Activated CD4-positive, alpha-beta T cell treated with anti-CD3 and anti-CD28 coated beads, Interleukin-2, amount 10 ng/mL, durations not matched to agents 7 days and 5 days (primary cell): ENCODE measurements at places on chromosomes 7 and 10. TPM values are rescaled to one million over a fixed set of nuclear protein-coding genes. Genes with fewer than 3 reads are reported as not detected.

SLC39A12 gene
- total RNA-seq: not detected

- DNase-seq: no peak
Measured at GRCh38 chr10:70462349-70462984, 16.1 kb upstream of the PALD1 start.

CD36 gene
- not detected for total RNA-seq

FAM237B gene
- not detected for total RNA-seq

DNA sequence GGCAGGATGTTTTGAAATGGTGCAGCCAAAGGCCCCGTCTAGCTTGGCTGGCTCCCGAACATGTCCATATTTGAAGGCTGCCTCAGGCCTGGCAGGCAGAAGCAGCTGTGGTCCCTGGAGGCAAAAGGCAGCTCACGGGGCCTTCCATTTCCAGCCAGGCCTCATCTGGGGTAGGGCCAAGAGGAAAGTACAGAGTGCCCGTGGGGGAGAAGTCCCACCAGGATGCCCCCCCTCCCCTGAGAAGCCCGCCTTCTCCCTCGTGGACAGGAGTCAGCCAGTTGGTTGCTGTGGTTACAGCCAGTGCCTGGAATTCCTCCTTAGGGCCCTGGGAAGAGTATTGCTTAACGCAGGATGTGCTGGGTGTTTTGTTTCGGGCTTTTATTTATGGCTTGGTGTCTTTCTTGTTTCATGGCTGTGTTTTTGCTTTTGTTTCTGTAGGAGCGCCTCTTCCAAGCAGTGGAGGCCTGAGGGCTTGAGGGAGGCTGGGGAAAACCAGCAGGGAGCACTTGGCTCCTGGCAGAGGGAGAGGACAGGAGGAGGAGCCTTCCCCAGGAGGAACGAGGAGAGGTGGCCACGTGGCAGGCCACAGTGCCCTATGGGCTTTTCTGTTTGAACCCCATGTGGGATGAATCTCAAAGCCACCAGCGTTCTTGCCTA is 45.4 kb downstream of the CHST3 start:
- no peak for DNase-seq

DNA sequence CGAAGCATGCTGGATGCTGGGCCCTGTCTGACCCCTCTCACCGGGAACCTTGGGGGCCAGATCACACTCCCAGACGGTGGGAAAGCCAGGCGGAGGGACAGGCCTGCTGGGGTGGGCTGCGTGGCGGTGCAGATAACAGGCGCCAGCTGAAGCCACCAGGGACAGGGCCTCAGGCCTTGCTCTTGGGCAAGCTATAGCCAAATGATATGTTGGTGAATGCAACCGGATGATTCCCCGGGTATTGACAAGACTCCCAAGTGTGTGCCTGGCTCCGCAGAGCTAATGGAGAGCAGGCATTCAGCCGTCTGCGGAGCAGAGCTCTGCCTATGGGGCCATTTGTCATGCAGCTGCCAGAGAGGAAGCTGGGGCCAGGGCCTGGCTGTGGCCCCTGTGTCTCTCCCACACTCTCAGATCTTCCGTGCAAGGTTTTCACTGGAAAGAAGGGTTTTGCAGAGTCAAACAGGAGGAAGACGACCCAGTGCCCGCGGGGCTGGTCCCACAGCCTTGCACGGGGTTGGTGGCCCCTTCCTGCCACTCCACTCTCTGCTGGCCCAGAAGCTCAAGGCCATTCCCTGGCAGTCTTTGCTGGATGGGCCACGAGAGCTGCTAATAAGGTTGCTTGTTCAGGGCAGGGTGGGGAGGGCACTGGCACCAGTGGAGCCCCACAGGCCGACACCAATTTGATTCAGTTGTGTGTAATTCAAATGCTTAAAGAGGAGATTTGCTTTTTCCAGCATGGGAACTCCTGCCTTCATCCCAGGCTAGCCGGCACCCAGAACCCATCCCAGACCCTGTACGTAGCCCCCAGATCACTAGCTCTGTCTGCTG is 91.8 kb downstream of the PRKAG2 start:
- DNase-seq: no peak

DNA sequence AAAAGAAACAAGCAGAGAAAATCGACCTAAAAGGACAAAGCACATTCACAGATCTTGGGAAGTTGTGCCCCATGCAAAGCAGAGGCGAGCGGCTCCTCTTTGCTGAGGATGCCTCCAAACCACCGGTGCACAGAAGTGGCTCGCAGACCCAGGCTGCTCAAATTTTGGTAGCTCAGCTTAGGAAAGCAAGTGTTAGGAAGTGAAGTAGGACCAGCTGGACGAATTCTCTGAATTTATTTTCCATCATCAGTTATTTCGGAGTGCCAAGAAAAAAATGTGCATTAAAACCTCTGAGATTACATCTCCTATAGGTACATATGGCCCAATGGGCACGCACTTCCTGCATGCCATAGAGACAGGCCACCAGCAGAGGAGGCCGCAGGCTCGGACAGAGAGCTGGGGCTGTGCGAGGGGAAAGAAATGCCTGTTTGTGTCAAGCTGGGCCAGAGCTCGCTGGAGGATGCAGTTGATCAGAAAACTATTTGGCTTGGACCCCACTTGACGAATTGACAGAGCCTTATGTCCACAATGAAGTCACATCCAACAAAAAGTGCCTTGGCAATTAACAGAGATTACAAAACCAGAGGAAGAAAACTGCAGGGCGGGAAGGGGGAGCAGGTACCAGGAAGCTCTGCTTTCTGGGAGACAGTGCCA is 122.3 kb upstream of the LYZL2 start:
- DNase-seq: no peak

- DNase-seq: peak; percentile 71
Measured at GRCh38 chr7:134669845-134670373, 23.3 kb downstream of the BPGM start.

- no peak for DNase-seq
Measured at GRCh38 chr10:29508554-29509244, 126.1 kb downstream of the SVIL start.

ENTPD7 gene
- 5.8 TPM for total RNA-seq

LIPN gene
- not detected for total RNA-seq

OR2A14 gene
- not detected for total RNA-seq

- DNase-seq: no peak
Measured at GRCh38 chr7:106621393-106622132, 39.4 kb downstream of the CCDC71L start.

DNA sequence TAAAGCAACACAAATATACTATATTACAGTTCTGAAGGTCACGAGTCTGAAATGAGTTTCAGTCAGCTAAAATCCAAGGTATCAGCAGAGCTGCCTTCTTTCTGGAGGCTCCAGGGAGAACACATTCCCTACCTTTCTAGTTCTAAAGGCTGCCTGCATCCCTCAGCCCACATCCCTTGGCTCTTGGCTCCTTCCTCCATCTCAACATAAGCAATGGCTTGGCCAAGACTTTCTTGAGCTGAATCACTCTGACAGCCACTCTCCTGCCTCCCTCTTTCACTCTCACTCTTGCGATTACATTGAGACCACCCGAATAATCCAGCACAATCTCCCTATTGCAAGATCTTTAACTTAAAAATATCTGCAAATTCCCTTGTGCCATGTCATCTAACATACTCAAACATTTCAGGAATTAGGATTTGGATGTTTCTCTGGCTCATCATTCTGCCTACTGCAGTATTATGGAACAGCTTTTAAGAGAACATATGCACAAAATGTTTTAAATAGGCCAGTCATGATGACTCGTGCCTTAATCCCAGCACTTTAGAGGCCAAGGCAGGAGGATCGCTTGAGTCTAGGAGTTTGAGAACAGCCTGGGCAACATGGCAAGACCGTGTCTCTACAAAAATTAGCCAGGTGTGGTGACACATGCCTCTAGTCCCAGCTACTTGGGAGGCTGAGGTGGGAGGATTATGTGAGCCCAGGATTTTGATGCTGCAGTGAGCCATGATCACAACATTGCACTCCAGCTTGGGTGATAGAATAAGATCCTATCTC is 144.2 kb upstream of the VSTM2A start:
- peak; percentile 20 for DNase-seq

GRCh38 chr10:118955951-118956801 is 73.3 kb upstream of the NANOS1 start:
- DNase-seq: no peak

CUL1 gene
- total RNA-seq: 51.9 TPM

H2BK1 gene
- total RNA-seq: not detected

GRCh38 chr7:30796105-30796869 is 25.1 kb downstream of the MINDY4 start:
- DNase-seq: peak; percentile 12

- no peak for DNase-seq
Measured at GRCh38 chr7:78558566-78558965, 760.0 kb downstream of the PHTF2 start.

IGFBP1 gene
- total RNA-seq: not detected

RABGEF1 gene
- total RNA-seq: 21.9 TPM

DNA sequence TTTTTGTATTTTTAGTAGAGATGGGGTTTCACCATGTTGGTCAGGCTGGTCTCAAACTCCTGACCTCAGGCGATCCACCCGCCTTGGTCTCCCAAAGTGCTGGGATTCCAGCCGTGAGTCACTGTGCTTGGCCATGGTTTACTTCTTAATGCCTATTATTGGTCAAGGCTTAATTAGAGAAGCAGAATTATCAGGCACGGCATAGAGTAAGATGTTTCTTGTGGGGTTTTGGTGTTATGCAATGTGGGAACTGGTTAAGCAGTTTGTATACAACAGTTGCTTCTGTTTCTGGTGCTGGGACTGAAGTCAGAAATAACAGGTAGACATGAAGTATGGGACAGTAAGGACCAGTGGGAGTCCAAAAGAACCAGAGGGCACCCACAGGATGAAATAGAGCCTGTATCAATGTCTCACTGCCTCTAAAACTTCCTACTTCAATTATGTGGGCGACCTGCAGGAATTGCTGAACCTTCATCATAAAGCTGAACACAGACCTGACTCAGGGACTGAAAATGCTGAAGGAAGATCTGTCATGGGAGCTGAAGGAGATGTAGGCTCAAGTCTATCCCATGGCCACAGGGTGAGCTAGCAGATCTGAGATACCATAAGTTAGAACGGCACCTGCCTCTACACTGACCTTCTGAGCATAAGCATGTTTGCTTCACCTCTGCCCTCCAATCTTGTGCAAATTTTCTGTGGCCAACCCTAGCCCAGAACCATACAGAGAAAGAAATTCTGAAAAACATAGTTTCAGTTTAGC is 38.3 kb upstream of the VCL start:
- DNase-seq: no peak

DNA sequence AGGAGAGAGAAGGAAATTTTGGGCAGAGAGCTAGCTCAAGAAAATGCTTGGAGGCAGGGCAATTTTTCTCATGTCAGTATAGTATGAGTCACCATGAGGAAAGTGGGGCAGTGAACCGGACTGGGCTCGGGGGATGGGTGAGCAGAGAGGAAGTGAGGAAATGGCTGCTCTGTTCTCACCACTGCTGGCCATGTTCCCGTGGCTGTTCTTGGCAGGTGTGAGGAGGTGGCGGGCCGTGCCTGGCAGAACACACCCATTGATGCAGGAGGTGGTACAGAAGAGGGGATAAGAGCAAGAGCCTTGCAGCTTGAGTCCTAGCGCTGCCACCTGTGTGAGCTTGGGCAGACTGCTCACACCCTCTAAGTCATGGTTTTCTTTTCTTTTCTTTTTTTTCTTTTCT is 304.4 kb upstream of the LYZL1 start:
- DNase-seq: no peak

FXYD4 gene
- not detected for total RNA-seq

DNA sequence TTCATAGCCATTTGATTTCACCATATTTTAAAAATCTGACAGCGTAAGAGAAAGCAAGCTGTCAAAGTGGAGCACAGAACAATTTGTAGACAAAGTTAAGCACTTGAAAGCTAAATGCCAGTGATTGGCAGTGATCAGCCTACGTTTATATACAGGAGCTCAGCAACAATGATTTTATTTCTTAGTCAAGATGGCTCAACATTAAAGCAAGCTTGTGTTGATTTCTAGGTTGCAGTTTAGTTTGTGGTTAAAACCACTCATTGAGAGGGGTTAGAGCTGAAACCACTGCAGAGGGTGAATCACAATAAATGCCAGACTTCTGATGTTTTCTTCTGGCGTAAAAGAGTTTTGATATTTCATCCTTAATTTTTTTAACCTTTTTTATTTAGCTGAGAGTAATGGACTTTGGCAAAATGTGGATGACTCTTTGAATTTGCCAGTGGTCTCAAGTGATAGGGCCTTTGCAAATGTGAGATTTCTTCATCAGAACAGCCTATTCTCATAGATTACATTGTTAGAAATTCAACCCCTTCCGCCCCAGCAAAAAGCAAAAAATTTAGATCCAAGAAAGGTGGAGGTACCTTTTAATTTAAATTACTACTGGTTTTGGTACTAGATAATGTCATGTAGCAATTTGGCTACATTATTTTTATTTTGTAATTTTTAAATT is 73.8 kb downstream of the SHOC2 start:
- peak; percentile 57 for DNase-seq

GRCh38 chr7:44740055-44740454 is 8.6 kb upstream of the ZMIZ2 start:
- no peak for DNase-seq

DNA sequence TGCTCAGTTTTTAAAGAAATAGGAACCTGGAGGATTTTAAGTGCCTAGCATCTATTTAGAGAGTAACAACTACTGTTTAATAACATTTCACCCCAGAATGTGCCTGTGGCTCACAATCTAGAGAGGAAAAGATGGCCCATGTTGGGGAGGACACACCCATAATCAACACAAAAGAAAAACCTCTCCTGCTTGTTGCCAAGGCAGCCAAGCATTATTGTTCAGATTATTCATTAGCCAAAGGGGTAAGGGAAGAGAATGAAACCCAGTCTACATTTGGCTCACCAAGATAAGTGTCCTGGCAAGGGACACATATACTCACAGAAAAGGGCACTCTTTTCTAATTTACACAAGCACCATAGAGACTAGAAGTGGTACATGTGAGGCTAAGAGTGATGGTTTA is 17.7 kb upstream of the IFIT1B start:
- DNase-seq: no peak
